ENCODE measurements at places on chromosomes 16 and 17.
A peak's percentile ranks its signal among the peaks of the same experiment; 100 is the strongest.

GRCh38 chr16:55389426-55390073 is 65.5 kb downstream of the IRX6 start:
- no peak for DNase-seq

DNA sequence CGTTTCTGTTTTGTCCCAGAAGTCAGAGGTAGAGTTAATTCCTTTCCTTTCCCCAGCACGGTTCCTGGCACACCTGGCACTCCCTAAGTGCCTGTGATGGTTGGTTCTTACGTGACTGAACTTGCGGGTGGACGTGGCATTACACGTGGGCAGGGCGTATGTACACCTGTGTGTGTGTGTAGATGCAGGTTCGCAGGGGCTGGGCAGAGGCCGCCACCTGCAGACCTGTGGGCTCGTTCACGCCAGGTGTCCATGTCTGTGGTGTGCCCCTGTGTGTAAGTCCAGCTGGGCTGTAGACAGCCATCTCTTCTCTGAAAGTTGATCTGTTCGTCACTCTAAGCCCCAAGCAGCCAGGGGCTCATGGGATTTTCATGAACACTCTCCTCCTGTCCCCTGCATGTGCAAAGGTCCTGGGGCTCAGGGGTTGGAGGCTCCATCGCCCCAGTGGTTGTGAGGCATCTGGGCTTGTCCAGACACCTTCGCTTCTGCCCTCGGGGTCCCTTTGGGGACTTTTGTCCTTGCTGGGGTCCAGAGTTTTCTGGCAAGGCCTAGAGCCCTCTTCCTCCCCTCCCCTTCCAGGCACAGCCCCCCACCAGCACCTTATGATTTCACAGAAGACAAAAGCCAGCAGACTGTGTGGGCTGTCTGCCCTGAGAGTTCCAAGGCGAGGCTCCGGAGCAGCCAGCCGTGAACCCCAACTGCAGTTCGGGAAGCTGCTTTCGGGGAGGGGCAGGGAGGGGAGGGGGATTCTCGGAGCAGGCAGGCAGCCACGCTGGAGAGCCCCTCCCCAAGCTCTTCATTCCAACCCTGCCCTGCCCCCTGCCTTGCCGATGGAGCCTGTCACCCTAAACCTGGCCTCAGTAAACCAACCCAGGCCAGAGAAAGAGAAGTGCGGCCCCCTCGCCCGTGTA is 5.4 kb upstream of the FSCN2 start:
- DNase-seq: peak; percentile 78

DNA sequence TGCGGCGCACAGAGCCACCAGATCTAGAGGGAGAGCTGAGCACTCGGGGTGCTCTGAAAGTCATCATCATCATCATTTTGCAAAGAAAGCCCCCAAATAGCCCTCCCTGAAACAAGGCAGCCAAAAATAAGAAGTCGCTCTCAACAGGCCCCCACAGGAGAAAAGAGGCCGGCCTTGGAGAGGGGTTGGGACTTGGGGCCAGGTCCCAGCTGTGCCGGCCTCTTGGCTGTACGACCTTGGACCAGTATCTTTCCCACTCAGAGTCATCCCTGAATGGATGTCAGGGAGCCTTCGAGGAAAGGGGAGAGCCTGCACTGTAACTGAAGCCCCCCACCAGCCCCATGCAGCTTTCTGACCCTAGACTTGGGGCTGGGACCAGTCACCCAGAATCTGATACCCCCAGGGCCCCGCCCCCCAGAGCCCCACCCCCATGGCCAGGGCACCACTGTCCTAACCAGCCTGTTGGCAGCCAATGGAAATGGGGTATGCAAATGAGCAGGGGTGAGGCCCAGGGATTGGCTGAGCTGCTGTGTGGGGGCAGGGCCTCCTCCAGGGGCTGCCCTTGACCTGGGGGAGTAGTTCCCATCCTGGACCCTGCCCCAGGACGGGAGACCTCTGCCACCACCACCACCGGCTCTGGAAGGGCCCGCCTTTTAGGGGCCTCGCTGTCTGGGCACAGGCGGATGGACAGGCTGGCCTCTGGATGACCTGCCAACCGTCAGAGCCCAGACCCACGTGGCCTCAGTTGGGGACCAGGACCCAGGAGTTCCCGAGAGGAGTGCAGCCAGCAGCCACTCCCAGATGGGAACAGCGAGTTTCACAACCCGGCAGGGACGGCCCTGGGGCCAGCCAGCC is 15.4 kb downstream of the ZFPM1 start:
- peak; percentile 99 for DNase-seq

- no peak for DNase-seq
Measured at GRCh38 chr17:57295526-57296023, 39.3 kb downstream of the MSI2 start.

GRCh38 chr17:80720610-80721577 is 176.3 kb downstream of the RPTOR start:
- DNase-seq: no peak

- peak; percentile 22 for DNase-seq
Measured at GRCh38 chr17:35612924-35613521, 25.9 kb downstream of the AP2B1 start.

GRCh38 chr16:53924331-53925106 is 220.6 kb downstream of the FTO start:
- DNase-seq: no peak

DNA sequence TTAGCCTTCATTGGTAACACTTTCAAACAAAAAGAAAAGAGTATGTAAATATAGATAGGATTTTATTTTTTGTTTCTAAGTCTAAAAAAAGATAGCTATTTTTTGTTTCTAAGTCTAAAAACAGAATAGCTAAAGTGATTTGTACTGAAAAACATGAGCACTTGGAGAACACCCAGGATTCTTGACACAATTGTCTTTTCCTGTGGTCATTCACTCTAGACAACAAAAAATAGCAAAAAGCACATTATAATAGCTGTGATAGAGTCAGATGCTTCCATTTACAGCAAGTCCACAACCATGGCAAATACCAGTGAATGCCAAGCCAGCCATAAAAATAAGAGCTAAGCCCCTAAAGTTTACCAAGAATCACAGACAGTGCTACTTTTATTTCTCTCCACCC is 36.7 kb downstream of the SKAP1 start:
- DNase-seq: no peak

All from iPS-NIHi11 (cell line).